Peyer's patch (tissue), 4 donors: ENCODE measurements at places on chromosomes 4 and X. TPM values are rescaled to one million over a fixed set of nuclear protein-coding genes. Genes with fewer than 3 reads are reported as not detected.

CLDN2 gene
- 86.5 TPM for total RNA-seq

FAT1 gene
- 471 TPM for total RNA-seq

TEC gene
- total RNA-seq: 5.3 TPM

ANXA10 gene
- total RNA-seq: not detected

ITM2A gene
- total RNA-seq: 11.4 TPM

OCRL gene
- total RNA-seq: 23.1 TPM

ITGB1BP2 gene
- total RNA-seq: 3.4 TPM

CDKL2 gene
- total RNA-seq: 0.35 TPM

ATOH1 gene
- 50.4 TPM for total RNA-seq

DIPK2B gene
- total RNA-seq: 9.9 TPM

TEX11 gene
- not detected for total RNA-seq

NSD2 gene
- 56.0 TPM for total RNA-seq

KLB gene
- total RNA-seq: 1.8 TPM

ADAM29 gene
- total RNA-seq: not detected

RAB40AL gene
- total RNA-seq: 3.0 TPM

UBA6 gene
- total RNA-seq: 39.6 TPM

MAP9 gene
- total RNA-seq: 1.7 TPM

PAGE2B gene
- total RNA-seq: not detected

CCSER1 gene
- 48.3 TPM for total RNA-seq

TRIM60 gene
- total RNA-seq: not detected

NWD2 gene
- not detected for total RNA-seq

- DNase-seq: no peak
Observed at GRCh38 chrX:10828640-10829039, 208.3 kb upstream of the MID1 start.

- DNase-seq: no peak
Observed at GRCh38 chrX:118475903-118476302, 19.7 kb upstream of the DOCK11 start.

GRCh38 chrX:11472879-11473278 is 179.7 kb downstream of the AMELX start:
- no peak for DNase-seq

GRCh38 chrX:129792586-129793291 is 13.0 kb downstream of the SASH3 start:
- DNase-seq: no peak

DNA sequence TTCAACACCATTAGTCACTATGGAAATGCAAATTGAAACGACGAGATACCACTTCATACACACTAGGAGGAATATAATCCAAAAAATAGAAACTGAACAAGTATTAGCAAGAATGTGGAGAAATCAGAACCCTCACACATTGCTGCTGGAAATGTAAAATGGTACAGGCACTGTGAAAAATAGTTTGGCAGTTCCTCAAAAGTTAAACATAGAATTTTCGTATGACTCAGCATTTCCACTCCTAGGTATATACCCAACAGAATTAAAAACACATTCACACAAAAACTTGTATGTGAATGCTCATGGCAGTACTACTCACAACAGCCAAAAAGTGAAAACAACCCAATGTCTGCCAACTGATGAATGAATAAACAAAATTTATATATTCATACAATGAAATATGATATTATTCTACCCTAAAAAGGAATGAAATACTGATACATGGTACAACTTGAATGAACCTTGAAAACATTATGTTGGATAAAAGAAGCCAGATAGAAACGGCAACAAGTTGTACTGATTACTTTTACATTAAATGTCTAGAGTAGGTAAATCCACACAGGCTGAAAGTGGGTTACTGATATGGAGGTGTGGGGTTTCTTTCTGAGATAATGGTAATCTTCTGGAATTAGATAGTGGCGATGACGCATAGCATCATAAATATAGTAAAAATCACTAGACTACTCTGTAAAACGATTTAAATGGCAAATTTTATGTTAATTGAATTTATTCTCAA is 22.3 kb downstream of the TEC start:
- no peak for DNase-seq

GRCh38 chr4:6050551-6050950 is 32.3 kb upstream of the C4orf50 start:
- DNase-seq: no peak

GRCh38 chr4:10161146-10161545 is 44.5 kb upstream of the WDR1 start:
- DNase-seq: no peak

DNA sequence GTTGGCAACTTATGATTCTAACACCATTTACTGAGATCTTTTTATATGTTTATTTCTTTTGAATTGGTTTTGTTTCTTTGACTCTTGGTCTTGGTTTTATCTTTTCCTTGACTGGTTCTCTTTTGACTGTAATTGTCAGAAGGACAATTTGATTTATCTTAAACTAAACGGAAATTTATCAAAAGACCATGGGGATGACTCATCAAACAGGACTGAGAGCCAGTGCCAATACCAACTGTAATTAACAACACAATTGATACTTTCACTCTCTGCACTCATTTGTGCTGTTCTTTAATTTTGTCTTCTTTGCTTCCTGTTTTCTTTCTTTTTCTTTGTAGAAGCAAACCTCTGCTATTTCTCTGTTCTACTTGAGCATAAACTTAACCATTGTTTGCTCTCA is 776.8 kb downstream of the CCSER1 start:
- no peak for DNase-seq

DNA sequence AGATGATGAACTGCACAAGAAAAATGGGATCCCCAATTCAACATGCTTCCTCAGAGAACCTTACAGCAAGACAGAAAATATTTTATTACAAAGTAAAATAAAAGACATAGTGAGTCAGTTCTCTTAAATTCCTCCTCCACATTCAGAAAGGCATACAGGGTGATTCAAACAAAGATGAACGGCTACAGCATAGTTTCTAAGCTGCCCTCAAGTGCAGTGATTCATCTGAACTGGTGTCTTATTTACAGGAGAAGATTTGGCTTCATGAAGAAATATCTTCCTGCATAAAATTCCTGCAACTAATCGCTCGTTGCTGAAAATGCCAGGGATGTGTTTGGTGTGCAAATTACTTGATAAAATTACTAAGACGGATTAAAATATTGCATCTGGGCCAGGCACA is 103.6 kb downstream of the PRKX start:
- no peak for DNase-seq

DNA sequence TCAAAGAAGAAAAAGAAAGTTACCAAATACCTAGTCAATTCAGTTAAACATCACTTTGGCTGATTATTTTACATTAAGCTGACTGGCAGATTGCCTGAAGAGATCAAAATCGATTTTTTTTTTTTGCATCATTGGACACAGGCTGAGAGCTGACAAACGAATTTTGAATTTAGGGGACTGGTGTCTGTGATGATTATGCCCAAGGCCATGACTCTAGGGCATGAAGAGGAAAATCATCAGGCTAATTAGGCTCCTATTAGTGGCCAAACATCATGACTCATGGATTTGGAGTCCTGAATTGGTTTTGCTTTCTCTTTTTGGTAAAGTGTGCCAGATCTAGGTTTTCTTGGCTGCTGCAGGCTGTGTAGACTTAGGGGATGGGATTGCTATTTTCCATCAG is 829.3 kb upstream of the LCORL start:
- DNase-seq: no peak

DNA sequence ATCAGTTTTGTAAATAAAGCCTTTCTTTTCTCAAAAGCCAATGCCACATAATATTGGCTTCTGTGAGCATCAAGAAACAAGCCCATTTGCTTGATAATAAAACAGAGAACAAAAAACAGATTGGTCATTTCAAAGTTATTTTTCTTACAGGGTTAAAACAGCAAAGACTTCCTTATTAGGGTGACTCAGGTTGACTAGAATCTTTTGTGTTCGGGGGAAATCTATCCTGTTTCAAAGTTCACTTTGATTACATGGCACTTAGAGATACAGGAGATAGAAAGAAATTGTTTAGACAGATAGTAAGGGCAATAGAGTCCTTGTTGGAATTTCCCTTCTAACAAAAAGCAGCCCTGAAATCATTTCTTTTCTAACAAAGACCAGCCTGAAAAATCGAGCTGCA is 170.0 kb upstream of the GLRA2 start:
- no peak for DNase-seq

GRCh38 chr4:118904935-118905334 is 16.3 kb downstream of the SYNPO2 start:
- DNase-seq: no peak

DNA sequence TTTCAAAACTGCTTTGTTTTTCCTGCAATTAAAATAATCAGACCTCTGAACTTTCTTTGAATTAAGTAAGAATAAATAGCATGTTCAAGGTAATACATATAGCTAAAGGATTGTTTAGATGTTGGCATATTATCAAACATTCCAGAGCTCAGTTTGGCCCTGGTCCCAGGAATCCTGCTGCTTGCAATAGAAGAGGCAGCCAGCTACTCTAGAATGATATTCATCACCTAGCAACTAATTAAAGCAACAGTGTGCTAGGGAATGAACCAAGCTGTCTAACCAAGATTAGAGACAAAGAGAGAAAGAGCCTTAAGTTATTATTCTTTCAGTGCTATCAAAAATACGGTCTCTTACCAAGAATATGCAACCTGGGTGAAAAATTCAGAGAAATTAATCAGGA is 460.9 kb downstream of the GABRG1 start:
- no peak for DNase-seq

- no peak for DNase-seq
Observed at GRCh38 chr4:5656415-5656814, 51.9 kb downstream of the EVC2 start.

DNA sequence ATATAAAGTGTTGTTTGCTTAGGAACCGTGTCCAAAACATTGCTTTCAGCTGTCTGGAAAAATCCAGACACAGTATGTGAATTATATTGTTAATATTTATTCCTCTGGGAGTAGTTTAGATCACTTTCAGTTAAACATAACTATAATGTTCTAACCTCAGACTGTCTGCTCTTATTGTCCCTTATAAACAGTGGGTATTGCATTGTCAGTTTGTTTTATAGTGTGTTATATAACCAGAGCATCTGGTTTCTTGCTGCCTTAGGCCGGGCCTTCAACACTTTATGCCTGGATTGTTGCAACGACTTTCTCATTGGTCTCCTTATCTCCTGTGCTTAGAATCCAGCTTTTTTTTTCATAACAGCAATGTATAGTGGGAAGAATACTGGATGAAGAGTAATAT is 26.4 kb downstream of the ATG4A start:
- no peak for DNase-seq
